IPS DF 19.7 (cell line): ENCODE measurements at places on chromosomes 3 and 15.

DNA sequence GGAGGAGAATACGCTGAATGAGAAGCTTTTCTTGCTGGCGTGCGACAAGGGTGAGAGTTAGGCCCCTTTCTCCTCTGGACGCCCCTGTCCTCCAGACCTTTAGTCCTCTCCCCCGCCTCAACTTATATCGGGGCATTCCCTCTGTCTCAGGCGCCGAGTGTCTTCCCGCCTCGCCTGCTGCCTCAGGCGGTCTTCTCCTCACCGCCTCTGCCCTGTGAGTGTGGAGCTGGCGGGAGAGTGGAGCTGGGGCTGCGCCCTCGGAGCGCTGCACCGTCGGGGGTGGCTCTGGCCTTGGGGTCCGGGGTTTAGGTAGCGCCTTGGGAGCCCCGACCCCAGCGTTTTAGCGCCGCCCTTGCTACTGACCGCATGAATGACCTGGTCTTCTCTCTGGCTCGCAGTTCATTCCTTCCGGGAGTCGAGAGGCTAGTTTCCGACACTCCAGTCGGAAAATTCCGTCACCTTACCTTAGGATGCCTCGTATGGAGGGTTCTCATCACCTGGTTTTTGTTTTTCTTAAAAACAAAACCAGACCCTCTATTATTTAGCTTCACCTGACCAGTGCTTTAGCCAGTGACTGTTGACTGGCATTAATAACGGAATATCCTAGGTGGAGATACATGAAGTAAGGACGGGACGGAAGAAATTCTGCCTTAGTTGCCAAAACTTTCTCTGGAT is 985 bp downstream of the TRPC1 start:
- DNase-seq: peak; percentile 50

- no peak for DNase-seq
Observed at GRCh38 chr15:99158626-99159412, 53.9 kb downstream of the SYNM start.

DNA sequence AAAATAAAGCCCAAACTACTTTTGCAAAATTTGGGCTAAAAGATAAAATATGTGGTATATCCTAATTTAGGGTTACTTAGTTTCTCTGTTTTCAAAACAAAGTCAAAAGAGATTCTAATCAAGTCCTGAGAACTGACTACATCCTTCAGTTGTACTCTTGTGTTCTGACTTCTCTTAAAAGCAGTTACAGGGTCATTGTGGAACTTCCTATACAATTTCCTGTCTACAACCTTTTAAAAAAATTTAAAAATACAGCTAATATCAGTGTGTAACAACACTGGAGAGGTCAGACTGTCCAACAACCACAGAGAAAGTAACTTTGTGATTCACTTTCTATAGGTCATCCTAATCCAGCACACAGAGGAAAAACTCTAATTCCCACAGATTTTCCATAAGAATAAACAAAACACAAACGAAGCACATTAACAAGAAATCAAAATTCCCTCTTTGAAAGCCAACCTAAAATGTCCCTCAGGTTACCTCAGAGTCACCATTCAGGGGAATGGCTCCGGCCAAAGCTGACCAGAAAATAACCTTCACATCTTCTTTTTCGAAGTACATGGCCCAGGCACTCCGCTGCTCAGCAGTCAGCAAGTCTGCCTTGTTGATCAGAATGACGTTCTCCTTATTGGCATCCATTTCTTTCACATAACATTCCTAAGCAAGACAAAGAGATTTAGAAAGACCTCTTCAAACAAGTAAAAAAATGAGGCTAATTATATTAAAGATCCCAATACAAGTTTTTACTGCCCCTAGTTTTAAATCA is 13.3 kb downstream of the LSG1 start:
- no peak for DNase-seq

GRCh38 chr3:99066863-99067262 is 165.4 kb upstream of the DCBLD2 start:
- no peak for DNase-seq

GRCh38 chr3:109803274-109803673 is 465.9 kb upstream of the DPPA4 start:
- DNase-seq: no peak

GRCh38 chr3:187958432-187959003 is 195.4 kb upstream of the LPP start:
- DNase-seq: no peak

DNA sequence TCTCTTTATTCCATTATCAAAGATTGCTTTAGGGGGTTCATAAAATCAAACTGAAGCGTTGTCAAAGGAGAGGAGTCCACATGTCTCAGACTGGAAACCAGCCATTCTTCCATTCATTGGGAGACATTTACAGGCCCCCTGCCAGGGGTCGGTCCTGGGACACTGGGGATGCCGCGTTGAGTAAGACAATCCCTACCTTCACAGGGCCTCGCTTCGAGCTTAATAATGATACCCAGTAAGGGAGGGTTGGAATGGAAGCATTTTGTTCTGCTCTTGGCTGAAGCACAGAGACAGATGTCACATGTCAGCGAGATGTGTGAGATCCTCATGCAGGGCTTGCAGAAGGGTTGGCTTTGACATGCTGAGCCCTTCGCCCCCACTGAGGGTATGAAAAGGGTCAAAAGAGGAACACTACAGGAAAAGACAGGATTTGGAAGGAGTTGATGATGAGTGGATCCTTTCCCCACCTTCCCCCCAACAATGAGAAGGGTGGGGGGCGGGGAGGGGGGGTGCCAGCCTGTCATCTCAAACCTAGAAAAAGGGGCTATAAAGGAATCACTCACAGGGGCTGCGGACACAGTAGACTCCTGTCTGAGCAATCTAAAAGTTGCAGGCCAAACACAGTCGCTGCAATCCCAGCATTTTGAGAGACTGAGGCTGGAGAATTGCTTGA is 25.6 kb upstream of the ARL8B start:
- DNase-seq: no peak

GRCh38 chr3:138113326-138113725 is 2.1 kb downstream of the DZIP1L start:
- DNase-seq: no peak

- DNase-seq: no peak
Observed at GRCh38 chr15:70799667-70800450, 36.5 kb upstream of the UACA start.

DNA sequence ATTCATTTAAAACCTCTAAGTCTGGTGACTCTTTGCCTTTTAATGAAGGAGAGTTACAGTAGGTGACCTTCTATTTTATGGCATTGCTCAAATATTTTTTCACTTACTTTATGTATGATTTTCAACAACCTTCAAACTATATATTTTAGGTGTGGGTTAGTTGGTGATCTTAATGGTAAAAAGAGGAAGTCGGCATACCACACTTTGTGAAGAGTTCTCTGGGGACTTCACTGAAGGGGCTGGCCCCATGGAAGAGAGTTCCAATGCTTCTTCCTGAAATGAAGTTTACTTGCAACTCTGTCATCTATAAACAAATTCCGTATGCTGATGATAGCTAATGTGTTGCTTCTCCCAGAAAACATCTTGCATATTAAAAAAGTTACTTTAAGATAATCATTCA is 647.0 kb upstream of the SGO1 start:
- no peak for DNase-seq

DNA sequence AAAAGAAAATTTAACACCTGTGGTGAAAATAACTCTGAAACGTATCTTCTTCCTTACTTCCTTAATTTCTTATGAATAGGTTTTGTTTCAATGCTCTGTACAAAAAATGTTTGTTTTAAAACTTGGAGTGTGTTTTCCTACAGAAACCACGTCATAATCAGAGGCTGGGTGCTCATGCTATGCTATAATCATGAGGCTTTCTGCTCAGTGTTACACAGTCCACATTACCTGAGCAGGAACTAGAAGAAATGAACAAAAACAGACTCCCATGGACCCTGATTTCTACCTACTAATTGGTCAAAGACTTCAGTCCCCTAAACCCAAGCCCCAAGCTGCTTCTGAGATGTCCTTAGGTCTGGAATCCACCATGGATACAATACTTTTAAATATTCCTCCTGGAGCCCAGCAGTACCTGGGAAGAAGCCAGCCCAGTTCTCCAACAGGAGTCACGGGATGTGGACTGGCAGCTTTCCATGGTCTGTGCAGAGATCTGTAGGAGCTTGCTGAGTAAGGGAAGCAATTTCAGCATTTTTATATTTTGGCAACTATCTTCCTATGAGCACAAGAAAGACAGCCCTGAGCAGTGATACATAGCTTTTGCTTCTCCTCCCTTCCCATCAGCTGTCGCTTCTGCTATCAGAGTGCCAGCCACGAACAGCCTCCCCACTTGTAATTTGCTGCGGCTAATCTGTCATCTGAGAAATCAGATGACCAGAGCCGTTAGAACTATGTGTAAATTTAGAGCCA is 65.6 kb downstream of the WDR72 start:
- DNase-seq: no peak

GRCh38 chr3:72678867-72679266 is 169.4 kb downstream of the SHQ1 start:
- DNase-seq: no peak

DNA sequence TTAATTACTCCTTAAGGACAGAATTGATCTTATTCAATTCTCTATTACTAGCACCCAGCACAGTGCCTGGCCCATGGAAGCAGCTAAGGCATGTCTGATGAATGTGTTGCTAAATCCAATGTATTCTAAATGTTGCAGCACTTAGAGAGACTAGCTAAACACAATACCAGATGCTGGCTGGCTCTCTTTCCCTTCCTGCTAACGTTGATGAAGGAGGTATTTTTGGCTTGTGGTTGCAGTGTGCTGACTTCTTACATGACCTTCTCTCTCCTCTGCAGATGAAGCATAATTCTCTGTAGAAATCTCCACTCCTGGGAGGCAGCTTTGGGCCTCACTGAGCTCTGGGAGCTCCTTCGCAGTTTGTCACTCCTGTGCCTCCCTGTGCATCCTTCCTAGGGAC is 183.6 kb downstream of the PEX5L start:
- DNase-seq: no peak

DNA sequence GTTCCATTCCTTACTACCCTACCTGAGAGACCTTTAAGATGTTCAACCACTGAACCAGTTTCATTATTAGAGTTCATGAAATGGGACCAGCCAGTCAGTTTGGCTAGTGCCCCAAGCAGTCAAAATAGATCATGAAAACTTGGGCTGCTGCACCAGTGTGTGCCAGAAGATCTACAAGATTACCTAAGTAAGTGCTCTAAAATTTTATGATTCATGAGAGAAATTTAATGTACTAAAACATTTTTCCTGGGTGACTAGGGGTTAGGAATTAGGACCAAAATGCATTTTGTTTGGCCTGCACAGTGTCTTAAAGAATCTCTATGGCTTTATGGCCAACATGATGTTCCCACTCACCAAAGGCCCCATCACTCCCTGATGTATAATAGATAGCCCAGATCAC is 214.7 kb downstream of the ATP8B4 start:
- no peak for DNase-seq

- DNase-seq: no peak
Observed at GRCh38 chr3:171516765-171517164, 56.6 kb upstream of the TNIK start.

- DNase-seq: no peak
Observed at GRCh38 chr3:42660131-42660715, 6.7 kb downstream of the ZBTB47 start.

- no peak for DNase-seq
Observed at GRCh38 chr3:159726231-159726964, 262.2 kb upstream of the IL12A start.

DNA sequence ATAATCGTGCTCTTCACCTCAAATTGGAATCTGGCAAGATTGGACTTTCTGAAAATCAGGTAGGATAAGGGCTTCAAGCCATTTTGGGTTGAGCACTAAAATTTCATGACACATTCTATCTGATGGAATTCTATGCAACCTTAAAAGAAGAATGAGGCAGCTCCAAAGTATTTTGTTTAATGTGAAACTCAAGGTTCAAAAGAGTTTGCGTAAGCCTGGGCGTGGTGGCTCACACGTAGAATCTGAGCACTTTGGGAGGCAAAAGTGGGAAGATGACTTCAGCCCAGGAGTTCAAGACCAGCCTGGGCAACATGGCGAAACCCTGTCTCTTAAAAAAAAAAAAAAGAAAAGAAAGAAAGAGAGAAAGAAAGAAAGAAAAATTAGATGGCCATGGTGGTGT is 3.6 kb upstream of the PLA1A start:
- DNase-seq: no peak

DNA sequence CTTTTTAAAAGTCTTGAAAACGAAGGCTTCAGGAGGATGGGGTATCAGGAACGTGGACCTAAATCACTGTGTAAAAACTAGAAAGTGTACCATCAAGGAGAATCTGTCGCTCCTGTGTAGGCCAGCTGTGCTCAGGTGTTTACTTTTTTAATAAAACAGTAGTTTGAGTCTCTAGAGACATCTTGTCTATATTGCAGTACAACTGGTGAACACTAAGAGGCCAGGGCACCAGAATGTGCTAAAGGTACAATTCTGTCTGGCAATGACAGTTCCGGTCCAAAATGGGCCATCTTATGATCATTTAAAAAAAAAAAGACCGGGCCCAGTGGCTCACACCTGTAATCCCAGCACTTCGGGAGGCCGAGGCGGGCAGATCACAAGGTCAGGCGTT is 61.8 kb upstream of the MCF2L2 start:
- no peak for DNase-seq

GRCh38 chr3:71309886-71310285 is 273.6 kb downstream of the FOXP1 start:
- DNase-seq: no peak

GRCh38 chr15:75761446-75762356 is 49.1 kb upstream of the CSPG4 start:
- no peak for DNase-seq

GRCh38 chr3:113985541-113985940 is 37.7 kb downstream of the ZDHHC23 start:
- DNase-seq: no peak

DNA sequence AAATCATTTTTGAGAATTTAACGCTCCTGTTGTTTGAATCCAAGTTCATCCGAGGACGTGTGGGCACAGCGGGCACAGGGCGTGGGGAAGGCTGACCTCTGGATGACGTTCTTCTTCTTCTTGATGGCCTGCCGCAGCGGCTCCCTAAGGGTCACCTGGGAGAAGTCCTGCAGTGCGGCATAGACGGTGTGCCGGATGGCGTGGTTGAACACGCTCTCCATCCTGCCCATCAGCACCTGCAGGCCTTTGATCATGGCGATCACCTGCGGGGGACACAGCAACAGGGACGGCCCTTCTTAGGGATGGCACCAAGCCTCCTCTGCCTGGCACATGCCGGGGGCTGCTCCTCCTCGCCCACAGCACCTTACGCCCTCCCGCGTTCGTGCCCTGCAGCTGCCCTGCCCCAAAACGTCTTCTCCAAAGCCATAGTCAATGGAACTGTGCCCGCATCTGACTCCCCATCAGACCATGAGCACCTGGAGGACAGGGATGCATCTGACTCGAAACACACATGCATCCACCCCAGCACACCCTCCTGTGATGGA is 61.5 kb downstream of the CYFIP1 start:
- no peak for DNase-seq

GRCh38 chr15:34657469-34658127 is 74.1 kb upstream of the GOLGA8B start:
- DNase-seq: no peak
